ENCODE measurements at places on chromosomes 5 and 9. TPM values are rescaled to one million over a fixed set of nuclear protein-coding genes. Genes with fewer than 3 reads are reported as not detected.

The FRRS1L gene
- not detected for total RNA-seq

The IRX1 gene
- 25.9 TPM for total RNA-seq

The ZNF169 gene
- total RNA-seq = 0.54 TPM

The AHRR gene
- total RNA-seq = 33.7 TPM

The PCDHB13 gene
- 3.3 TPM for total RNA-seq

The SPINK4 gene
- not detected for total RNA-seq

The PKD2L2 gene
- total RNA-seq = not detected

The PCDHB12 gene
- 2.9 TPM for total RNA-seq

The FIBCD1 gene
- 20.2 TPM for total RNA-seq

The SPINK5 gene
- total RNA-seq = not detected

The LHX2 gene
- not detected for total RNA-seq

The SPATA31D3 gene
- total RNA-seq = not detected

The GIN1 gene
- 19.1 TPM for total RNA-seq

The MSX2 gene
- total RNA-seq = 2.4 TPM

The BNC2 gene
- 18.5 TPM for total RNA-seq

The ENTR1 gene
- 50.2 TPM for total RNA-seq

The STPG3 gene
- total RNA-seq = not detected

The KCNIP1 gene
- not detected for total RNA-seq

The SPATA31A3 gene
- not detected for total RNA-seq

The SEMA4D gene
- 1.3 TPM for total RNA-seq

The PARP8 gene
- total RNA-seq = 1.9 TPM

The TMEM267 gene
- 41.1 TPM for total RNA-seq

The SPINK13 gene
- total RNA-seq = not detected

The CCNO gene
- 3.3 TPM for total RNA-seq

The ZNF879 gene
- 1.8 TPM for total RNA-seq

The BOD1 gene
- 51.4 TPM for total RNA-seq

The ZNF782 gene
- total RNA-seq = 2.9 TPM

The BARX1 gene
- not detected for total RNA-seq

The SLC36A2 gene
- total RNA-seq = not detected

The ARAP3 gene
- 3.9 TPM for total RNA-seq

The GLDC gene
- 0.11 TPM for total RNA-seq

The TRIM7 gene
- 6.8 TPM for total RNA-seq

The LPAR1 gene
- 90.8 TPM for total RNA-seq

The BSPRY gene
- not detected for total RNA-seq

The OLFML2A gene
- 0.38 TPM for total RNA-seq

The MYMK gene
- total RNA-seq = not detected

The TMEM8B gene
- 3.7 TPM for total RNA-seq

The FBN2 gene
- 70.8 TPM for total RNA-seq

The C6 gene
- not detected for total RNA-seq

The UNC13B gene
- total RNA-seq = 11.9 TPM

The KLF9 gene
- 14.3 TPM for total RNA-seq

The ANKRD33B gene
- 1.5 TPM for total RNA-seq

The HEMGN gene
- total RNA-seq = not detected

The SVEP1 gene
- total RNA-seq = 47.3 TPM

The ERMP1 gene
- total RNA-seq = 8.4 TPM

The PCDHB5 gene
- 1.3 TPM for total RNA-seq

The DOCK8 gene
- total RNA-seq = not detected

The NRARP gene
- 0.32 TPM for total RNA-seq

The SLC1A1 gene
- total RNA-seq = 47.6 TPM

The GMCL2 gene
- total RNA-seq = not detected

The SLC4A9 gene
- total RNA-seq = not detected

The TUBB4B gene
- 148 TPM for total RNA-seq

The GPX3 gene
- 3.0 TPM for total RNA-seq

The NTNG2 gene
- 2.5 TPM for total RNA-seq

The IFNA13 gene
- not detected for total RNA-seq

The EFNA5 gene
- total RNA-seq = not detected

The EGR1 gene
- total RNA-seq = 19.0 TPM

The CARTPT gene
- total RNA-seq = not detected
